GF-D8 (cell line): ENCODE measurements at places on chromosomes 13 and 19.

GRCh38 chr13:36297366-36298338 is at the start of gene CCDC169:
TSS of gene CCDC169 (minus strand) at chr13:36297814. CDS start at chr13:36297719, 95 bp downstream.
- peak; percentile 73 for DNase-seq

GRCh38 chr19:9791552-9792205 is 23.1 kb upstream of the ZNF846 start:
- no peak for DNase-seq

- DNase-seq = no peak
Measured at GRCh38 chr19:46984077-46985010, 35.3 kb upstream of the NPAS1 start.

- peak; percentile 64 for DNase-seq
Measured at GRCh38 chr13:20696073-20696472, 7.4 kb upstream of the IL17D start.

DNA sequence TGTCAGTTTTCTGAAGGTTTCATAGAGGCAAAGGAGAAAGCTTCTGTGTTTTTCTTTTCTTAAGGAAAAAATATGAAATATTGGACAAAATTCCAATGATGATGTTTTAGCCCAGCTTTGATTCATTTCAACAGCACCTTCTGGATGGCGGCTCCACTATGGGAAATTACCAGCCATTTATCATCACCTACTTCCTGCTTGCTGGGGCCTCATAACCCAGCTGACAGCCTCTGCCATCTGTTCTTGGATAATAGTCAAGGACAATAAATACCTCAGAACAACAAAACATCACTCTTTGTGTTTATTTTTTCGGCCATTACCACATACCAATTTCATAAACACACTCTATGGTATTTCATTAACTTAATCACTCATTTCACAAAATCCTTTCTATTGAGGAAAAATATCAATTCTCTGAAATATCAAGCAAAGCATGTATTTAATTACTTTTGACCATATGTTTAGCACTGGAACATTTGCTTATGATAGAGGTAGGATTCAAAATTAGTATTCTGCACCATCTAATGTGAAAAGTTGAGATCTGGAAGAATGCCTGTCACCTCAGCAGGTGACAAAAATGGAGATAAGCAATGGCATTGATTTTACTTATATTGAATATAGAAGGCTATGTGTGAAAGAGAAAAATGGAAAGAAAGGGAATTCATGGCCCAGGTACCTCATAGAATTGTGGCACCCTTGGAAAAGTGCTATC is 629.7 kb downstream of the LIG4 start:
- DNase-seq = no peak

- no peak for DNase-seq
Measured at GRCh38 chr19:1533510-1534150, 9.8 kb downstream of the PLK5 start.

- no peak for DNase-seq
Measured at GRCh38 chr13:52669677-52670076, 17.0 kb downstream of the SUGT1 start.

- no peak for DNase-seq
Measured at GRCh38 chr19:19348266-19348665, 27.6 kb downstream of the MAU2 start.

DNA sequence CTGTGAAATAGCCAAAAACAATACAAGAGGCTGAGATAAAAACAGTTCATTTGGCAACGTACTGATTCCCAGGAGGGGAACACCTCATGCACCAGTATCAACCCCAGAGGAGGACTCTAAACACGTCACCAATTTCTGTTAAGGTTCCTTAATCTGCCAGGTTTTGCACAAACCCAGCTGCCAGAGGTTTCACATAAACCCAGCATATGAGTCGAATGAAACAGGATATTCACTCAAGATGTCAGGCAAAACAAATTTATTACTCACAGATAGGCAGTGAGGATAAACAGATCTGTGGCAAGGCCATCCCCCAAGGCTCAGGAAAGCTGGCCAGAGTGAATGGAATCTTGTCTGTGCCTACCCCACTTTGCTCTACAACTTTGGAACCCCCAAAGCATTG is 210.9 kb downstream of the GPC5 start:
- DNase-seq = no peak
